Foreskin keratinocyte (primary cell): ENCODE measurements at places on chromosomes 13 and 19. TPM values are rescaled to one million over a fixed set of nuclear protein-coding genes. Genes with fewer than 3 reads are reported as not detected.

The SLC39A3 gene
- 29.6 and 30.8 TPM in 2 replicates for total RNA-seq

The SLC8A2 gene
- 0.07 and 0.34 TPM in 2 replicates for total RNA-seq

The ZFP28 gene
- 8.1 and 8.6 TPM in 2 replicates for total RNA-seq

The C1QTNF9 gene
- not detected in 2 replicates for total RNA-seq

The SMIM44 gene
- total RNA-seq = not detected in 2 replicates

The SYT3 gene
- not detected in 2 replicates for total RNA-seq
